ENCODE measurements at places on chromosomes 2 and 18.
A peak's percentile ranks its signal among the peaks of the same experiment; 100 is the strongest.

DNA sequence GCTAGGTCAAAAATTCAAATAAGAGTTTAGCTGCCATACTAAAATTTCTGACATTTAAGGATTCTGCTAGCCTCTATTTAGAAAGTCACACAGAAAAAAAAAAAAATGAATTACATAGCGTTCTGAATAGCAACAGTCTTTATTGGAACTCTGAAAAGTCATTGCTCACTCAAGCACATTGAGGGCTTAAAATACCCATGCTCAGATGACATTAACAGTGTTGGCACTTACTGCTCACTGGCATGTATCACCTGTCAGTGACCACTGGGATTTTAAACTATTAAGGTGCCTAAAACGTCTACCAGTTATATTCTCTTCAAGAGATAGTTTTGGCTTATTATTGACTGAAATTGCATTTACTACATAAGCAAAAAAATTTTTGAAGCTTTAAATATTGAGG, 468.0 kb upstream of the SPHKAP start:
- no peak for DNase-seq

- DNase-seq = peak; percentile 57
These were observed 204.8 kb downstream of the TFCP2L1 start for GRCh38 chr2:121080013-121080772.

GRCh38 chr2:230124757-230125431, 56.2 kb upstream of the SLC16A14 start:
- DNase-seq = peak; percentile 6

- DNase-seq = no peak
These were observed 15.1 kb upstream of the MBOAT2 start for GRCh38 chr2:9018534-9018933.

- DNase-seq = no peak
These were observed 1.6 kb upstream of the PDCL3 start for GRCh38 chr2:100561191-100561590.

- no peak for DNase-seq
These were observed 20.0 kb upstream of the FBLN7 start for GRCh38 chr2:112118148-112118547.

- no peak for DNase-seq
These were observed 106.4 kb downstream of the KCNH7 start for GRCh38 chr2:162731917-162732804.

DNA sequence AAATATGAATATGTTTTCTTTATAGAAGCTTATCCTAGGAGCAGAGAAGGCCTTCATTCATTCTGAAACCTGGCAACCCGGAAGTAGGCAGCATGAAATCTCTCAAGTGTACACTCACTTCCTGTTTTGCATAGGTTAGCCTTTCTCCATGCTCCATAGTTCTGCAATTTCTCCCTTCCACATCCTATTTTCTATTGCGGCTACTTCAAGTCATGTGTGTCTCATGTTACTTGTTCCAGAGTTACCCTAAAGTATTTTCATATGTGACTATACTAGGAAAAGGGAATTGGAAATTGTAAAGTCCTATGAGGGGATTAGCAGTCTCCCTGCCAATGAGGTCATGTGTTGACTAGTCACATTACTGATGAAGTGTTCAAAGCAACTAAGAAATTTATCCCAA, 320.6 kb downstream of the NCKAP5 start:
- DNase-seq = no peak

GRCh38 chr2:58543442-58543841, 302.3 kb upstream of the FANCL start:
- DNase-seq = no peak
